ENCODE measurements at places on chromosomes 3 and 15.
A peak's percentile ranks its signal among the peaks of the same experiment; 100 is the strongest.

GRCh38 chr15:41827880-41828806 lies at the start of gene JMJD7:
TSS of gene JMJD7 (plus strand) at chr15:41828092. CDS start at chr15:41828125, 33 bp downstream.
- peak; percentile 96 for DNase-seq

- no peak for DNase-seq
Observed at GRCh38 chr15:40328751-40329150, 5.3 kb downstream of the INAFM2 start.

DNA sequence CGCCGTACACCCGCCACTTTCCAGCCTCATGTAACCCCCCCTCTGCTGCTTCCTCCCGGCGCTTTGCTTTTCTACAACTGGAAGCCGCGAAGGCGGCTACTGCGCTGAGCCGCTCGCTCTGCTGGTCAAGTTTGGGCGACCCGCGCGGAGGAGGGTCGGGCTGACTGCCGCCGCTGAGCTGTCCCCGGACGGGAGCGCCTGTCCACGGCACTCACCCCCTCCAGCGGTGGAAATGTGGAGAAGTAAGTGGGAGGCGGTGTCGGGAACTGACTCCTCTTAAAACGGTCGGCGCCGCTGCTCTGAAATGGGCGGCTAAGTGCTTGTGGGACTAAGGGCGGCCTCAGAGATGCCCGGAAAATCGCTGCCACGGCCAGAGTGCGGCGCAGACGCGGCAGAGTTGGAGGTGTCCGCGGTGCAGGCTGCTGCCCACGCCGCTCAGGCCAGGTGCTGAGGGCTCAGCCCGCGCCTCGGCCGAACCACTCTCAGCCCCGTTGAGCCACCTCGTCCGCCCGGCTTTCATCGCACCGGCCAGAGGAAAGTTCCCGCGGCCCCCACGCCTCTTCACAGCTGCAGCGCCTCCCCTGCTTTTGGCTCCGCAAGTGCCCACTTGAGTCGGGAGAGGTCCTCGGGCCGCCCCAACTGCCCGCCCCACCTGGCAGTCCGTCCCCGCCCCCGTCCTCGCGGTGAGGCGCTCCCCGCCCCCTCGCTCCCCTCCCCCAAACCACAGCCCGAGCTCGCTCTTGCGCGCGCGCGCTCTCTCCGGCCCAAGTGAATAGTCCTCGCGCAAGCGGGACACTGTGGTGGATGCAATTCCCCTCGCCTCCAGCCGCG lies at the start of gene EPHA6:
TSS of gene EPHA6 (plus strand) at position 775 of the 831 bp plus-strand sequence.
- DNase-seq: no peak

- peak; percentile 98 for DNase-seq
Observed at GRCh38 chr15:66386204-66387123, at the start of gene MAP2K1. TSS of gene MAP2K1 (plus strand) at chr15:66386912. CDS start at chr15:66387348, 436 bp downstream.

- DNase-seq: no peak
Observed at GRCh38 chr3:188403404-188403803, 249.4 kb downstream of the LPP start.

DNA sequence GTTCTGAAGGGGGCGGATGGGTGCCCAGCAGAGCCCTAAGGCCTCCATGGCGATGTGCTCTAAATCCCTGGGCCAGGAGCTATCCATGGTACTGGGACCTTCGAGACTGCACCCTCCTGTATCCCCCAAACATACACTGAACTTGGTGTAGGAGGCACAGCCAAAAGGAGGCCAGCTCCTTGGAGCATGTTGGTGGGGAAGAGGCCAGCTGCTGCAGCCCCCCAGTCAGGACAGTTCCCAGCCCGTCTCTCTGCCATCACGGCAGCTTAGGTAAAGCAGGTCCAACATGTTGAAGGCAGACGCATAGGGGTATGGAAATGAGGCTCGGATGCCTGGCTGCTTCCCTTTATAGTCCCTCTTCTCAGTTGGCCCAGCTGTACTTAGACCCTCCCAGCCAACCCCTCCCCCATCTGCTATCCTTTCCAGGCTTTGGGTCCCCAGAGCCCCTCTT lies 1.8 kb downstream of the CAMKV start:
- DNase-seq: no peak

DNA sequence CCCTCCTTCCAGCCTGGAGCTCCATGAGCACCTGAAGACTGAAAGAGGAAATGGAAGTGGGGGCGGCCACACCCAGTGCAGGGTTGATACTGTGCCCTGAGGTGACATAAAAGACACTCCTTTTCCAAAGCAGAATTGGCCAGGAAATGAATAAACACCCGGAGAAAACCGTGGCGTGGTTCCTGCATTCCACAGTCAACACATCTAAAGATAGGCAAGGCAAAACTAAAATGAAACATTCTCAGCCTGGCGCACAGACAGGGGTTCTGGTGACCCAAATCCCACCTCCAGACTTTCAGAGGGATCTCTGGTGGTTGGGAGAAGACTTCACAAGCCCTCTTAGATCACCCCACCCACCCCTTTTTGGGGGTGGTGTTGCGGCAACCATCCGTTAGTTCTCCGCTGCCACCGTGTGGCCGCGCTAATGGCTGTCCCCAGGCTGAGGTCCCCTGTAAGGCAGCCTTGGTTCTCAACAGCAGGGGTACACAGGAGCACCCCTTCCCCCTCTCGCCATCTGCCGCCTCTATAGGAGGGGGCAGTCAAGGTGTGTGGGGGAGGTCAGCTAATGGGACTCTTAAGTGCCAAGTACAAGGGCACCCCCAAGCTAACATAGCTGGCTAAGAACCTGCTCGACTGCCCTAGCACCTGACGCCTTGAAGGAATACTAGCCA lies 2.5 kb upstream of the MST1R start:
- DNase-seq: peak; percentile 59

DNA sequence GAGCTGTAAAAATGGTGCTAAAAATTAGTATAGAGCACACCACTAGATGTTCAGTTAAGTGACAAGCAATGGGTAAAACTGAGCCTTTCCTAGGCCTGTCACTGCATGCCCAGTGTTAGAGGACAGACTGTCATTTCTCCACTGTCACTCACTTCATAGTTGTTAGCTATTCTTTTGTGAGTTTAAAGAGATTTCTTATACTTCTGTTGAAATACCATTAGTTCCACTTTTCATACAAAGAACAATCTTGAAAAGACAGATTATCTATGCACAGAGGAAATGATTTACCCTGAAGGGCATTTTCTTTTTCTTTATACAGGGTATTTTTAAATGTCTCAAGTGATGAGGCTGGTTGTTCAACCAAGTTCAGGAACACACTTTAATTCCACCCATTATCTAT lies 28.3 kb upstream of the CHMP2B start:
- DNase-seq: no peak

DNA sequence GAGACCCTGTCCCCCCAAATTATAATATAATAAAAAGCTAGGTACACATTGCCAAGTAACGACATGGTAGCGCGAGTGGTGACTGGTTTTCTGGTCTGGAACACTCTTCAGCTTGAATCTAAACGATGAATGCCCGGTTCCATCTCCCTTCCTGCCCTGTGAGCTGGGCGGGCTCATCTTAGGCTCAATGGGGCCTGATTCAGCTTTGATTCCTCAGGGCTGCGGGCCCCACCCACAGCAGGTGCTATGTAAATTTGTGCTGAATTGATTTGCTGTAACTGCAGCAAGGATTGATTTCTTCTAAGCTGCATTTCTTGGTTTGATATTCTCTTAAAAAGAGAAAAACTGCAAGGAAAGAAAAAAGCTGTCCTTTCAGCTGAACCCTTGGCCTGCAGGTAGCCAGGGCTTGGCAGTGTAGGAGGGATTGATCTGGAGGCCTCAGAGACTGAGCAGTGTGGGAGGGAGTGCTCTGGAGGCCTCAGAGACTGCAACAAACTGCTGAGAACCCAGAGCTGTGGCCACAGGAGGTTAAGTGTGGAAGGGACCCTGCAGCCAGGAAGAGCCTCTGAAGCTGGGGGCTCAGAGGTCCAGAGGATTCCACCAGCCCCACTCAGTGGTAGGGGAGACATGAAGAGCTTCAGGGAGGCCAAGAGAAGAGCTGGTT lies 231.6 kb downstream of the XXYLT1 start:
- no peak for DNase-seq

- peak; percentile 71 for DNase-seq
Observed at GRCh38 chr3:14144423-14145075, 19.7 kb downstream of the TMEM43 start.

- no peak for DNase-seq
Observed at GRCh38 chr15:36415643-36416042, 163.8 kb upstream of the CDIN1 start.

GRCh38 chr15:27592036-27592760 lies 506.9 kb downstream of the OCA2 start:
- DNase-seq: no peak

- DNase-seq: no peak
Observed at GRCh38 chr3:64796607-64797399, 109.0 kb upstream of the ADAMTS9 start.

DNA sequence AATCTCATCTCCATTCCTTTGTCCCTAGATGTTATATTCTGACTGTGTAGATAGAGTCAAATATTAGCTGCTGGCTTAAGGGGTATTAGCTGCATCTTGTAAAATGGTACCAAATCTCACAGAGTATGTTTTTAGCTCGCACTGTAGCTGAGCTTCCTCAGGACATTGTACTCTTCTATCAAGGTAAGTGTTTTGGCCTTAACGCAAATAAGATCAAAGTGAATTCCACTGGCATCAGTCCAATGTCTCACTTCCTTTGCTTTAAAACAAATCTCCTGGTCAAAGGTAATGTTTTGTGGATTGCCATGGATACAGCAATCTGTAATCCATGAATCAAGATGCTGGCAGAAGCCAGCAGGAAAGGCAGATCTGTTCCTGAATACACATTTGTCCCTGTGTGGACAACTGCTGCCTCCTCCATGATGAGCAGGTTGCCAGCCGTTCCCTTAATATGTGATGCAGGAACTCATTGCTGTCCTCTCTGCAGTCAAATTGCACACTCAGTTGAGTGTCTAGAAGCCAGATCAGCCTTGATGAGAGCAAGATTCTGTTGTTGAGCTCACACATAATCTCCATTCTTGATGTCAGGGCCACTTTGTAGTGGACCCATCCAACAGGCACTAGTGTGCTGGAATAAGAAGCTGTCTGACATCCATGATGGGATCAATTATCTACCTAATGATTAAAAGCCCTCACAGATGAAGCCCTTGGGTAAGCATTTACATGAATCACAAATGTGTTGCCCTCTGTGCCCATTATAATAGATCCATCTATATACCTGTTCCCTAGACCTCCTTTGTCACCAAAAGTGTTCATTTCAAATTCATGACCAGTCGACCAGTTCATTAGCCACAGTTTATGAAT lies 96.6 kb upstream of the AGTR1 start:
- no peak for DNase-seq

DNA sequence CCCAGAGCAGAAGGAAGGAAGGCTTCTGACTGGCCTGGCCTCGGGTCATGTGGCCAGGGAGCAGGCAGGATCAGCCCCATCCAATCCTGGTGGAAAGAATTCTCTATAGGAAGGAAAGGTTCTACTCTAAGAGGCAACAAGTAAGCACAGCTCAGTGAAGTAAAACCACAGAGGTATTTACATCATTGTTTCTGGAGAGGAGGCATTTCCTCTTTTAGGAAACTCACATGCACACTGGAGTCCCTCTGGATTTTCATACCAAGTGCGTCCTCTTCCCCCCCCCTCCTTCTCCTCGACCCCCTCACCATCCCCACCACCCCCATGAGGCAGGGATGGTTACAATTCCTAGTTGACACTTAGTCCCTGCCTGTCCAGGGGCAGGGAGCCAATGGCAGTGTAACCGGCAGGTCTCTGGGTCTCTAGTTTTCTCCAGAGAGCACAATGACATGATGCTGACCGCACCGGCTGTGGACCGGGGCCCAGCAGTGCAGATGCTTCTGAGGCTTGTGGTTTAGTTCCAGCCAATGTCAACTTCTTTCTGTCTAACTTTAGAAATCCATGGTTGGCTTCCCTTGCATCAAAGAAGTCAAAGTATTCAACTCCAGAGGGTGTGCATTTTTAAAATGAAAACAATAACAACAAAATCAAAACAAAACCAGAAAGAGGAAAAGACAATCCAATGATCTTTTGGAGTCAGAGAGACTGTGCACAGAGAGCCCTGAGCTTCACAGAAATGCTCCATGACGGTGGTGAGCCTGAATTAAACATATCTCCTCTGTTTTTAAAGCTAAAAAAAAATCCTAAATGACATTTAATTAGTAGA lies 230.3 kb upstream of the TLE3 start:
- no peak for DNase-seq

- no peak for DNase-seq
Observed at GRCh38 chr3:112467539-112467938, 31.7 kb downstream of the BTLA start.

- no peak for DNase-seq
Observed at GRCh38 chr3:193929921-193930646, 205.9 kb upstream of the HES1 start.

DNA sequence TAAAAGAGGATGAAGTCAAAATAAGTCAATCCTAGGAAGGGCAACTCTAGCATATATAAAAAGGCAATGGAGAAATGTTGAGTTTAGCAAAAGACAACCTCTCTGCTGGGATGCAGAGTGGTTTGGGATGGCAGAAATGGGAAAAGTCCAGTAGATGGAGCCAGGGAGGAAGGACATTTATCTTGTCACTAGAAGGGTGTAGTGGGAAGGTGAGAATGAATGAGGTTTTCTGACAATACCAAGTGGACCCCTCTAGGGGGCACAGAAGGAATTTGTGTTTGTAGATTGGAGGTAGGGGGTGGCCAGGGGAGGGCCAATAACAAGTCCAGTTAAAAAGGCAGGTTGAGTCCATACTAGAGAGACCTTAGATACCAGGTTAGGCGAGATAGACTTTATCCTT lies 80.0 kb downstream of the THSD4 start:
- DNase-seq: no peak

- no peak for DNase-seq
Observed at GRCh38 chr3:52452126-52452525, 1.7 kb downstream of the TNNC1 start.

DNA sequence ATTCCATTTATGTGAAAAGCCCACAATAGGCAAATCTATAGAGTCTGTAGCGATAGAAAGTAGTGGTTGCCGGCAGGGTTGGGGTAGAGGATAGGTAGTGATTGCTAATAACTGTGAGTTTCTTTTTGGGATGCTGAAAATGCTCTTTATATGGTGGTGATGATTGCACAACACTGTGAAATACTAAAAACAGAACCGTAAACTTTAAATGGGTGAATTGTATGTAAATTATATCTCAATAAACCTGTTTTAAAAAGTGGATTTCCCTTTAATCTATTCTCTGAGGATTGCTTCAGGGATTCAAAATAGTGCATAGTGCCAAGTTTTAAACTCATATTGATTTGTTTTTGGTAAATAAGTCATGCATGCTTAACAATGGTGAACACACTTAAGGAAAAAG lies 140.2 kb downstream of the LPP start:
- DNase-seq: no peak

DNA sequence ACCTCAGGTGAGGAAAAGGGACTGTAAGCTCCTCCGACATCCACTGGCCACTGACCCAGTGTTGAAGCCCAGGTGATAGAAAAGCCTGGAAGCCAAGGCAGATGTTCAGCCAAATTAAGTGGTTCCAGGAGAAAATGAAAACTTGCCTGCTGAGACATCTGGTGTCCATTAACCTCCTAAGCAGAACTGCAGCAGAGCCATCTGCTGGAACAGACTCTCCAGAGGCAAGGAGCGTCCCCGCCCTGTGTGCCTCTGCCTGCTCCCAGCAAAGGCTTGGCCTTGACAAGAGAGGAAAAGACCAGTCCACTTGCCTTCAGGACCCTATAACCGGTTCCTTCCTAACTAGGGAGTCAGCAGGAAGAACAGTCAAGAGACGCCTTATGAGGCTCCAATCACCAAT lies 48.2 kb downstream of the SRGAP3 start:
- no peak for DNase-seq

- no peak for DNase-seq
Observed at GRCh38 chr3:190786898-190787297, 75.6 kb downstream of the GMNC start.
